ENCODE measurements at places on chromosomes 12 and 14. TPM values are rescaled to one million over a fixed set of nuclear protein-coding genes. Genes with fewer than 3 reads are reported as not detected.
A peak's percentile ranks its signal among the peaks of the same experiment; 100 is the strongest.

- no peak for DNase-seq
Measured at GRCh38 chr12:44654646-44655639, 221.2 kb downstream of the NELL2 start.

DNA sequence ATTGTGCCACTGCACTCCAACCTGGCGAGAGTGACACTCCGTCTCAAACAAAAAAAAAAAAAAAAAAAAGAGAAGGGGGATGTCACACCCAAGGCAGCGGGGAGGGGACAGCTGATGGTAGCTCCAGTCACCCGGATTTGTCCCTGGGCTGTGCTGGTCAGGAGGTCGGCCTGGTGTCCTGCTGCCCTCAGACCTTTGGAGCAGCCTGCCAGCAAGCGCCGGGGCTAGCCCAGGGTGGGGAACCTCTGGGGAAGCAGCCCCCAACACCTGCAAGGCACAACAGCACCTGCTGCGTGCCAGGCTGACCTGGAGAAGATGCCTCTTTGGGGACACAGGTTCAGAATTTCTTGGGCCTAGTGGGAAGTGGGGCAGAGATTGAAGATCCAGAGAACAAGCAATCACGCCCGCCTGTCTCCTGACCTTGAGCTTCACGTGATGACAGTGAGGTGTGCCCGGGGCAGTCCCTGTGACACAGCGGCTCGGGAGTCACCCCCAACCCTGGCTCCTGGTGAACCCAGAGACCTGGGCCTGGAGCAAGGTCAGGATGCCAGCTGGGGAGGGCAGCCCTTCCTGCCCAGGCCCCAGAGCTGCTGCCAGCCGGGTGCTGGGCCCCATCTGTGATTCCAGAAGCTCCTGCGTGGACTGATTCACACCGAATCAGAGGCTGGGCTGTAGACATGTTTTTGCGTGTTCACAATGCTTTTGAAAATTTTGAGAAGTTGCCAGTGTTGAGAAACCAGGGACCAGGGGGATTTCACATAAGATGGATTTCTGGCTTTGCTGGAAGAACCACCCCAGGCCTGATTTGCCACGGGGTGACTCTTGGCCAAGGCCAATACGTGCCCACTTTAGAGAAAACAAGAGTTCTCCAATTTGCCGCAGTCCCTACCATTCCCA, 66.4 kb downstream of the RFLNA start:
- no peak for DNase-seq

DNA sequence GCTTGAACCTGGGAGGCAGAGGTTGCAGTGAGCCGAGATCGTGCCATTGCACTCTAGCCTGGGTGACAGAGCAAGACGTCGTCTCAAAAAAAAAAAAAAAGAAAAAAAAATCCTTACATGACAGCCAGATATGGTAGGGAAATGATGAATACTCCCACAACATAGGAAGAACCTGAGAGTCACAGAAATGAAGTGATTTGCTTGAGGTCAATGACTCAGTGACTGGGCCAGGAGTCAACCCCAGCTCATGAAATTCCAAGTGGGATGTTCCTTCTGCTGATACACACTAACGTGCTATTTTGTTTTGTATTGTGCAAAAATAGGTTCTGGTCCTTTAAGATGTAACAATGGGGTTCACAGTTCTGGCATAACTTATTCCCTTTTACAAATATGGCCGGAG, 9.0 kb downstream of the RHOF start:
- DNase-seq = peak; percentile 88

DNA sequence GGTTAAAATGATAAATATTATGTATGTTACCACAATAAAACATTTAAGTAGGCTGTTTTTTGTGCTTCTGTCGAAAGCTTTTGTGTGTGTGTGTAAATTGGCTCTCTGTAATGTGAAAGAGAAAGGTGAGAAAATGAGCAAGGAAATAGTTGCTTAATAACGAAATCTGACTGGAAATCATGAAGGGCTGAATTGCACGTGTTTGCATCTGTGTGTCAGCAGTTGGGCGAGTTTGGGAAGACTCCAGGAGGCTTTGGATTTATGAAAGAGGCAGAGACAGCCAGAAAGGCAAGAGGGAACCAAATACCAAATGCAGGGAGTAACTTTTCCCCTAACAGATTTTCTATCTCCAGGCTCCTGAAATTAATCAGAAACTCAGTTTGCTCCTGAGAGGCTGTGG, 47.2 kb upstream of the PLEKHG3 start:
- no peak for DNase-seq

Gene ARHGDIB
- total RNA-seq = 175 TPM

Gene FGF23
- not detected for total RNA-seq
